Stimulated activated CD4-positive, alpha-beta T cell treated with anti-CD3 and anti-CD28 coated beads, TNF-alpha, amount 100 ng/mL, for 1 hour (primary cell): ENCODE measurements at places on chromosomes 1 and 21.

- DNase-seq: no peak
Observed at GRCh38 chr1:193019442-193020026, 39.6 kb downstream of the UCHL5 start.

GRCh38 chr1:62725255-62725654 is 37.1 kb upstream of the DOCK7 start:
- no peak for DNase-seq

- DNase-seq: no peak
Observed at GRCh38 chr1:54009406-54009805, 8.6 kb downstream of the LDLRAD1 start.

DNA sequence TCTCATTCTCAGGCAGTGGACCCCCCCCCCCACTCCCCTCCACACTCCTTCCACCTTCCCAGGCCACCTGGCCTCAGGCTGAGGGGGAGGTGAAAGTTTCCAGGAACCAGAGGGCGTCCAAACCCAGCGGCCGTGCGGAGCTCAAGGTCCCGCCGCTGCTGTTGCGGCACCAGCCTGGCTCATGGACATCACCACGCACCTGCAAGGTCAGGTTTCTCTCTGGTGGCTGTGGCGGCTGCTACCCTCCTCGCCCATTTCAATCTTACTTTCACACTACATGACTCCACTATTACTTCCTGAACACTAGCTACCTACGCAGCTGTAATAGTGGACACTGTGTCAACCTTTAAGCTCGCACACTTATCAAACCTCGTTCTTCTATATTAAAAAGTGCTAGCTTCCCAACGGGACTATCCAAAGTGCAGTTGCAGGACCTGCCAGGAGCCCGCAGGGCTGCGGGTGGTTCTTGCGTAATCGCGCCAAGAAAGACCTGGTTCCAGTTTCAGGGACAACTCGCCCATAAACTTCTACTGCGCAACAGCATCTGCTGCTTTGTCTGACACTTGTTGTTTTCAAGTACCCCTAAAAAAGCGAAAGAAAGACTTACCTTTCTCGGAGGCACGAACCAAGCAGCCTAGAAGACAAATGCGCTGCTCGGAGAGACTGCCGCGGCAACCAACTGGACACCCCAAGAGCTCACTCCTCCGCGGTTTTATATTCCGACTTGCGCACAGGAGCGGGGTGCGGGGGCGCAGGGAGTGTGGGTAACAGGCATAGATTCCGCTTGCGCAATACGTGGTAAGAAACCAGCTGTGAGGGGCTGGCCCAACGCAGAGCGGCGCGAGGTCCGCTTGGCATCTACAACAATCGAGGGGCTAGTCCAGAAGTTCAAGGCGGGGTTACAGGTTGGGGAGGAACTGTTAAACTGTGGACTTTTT is at the start of gene DIRAS3:
TSS of gene DIRAS3 (minus strand) at position 687 of the 938 bp plus-strand sequence. CDS start 3,330 bp downstream, outside the sequence.
- no peak for DNase-seq

DNA sequence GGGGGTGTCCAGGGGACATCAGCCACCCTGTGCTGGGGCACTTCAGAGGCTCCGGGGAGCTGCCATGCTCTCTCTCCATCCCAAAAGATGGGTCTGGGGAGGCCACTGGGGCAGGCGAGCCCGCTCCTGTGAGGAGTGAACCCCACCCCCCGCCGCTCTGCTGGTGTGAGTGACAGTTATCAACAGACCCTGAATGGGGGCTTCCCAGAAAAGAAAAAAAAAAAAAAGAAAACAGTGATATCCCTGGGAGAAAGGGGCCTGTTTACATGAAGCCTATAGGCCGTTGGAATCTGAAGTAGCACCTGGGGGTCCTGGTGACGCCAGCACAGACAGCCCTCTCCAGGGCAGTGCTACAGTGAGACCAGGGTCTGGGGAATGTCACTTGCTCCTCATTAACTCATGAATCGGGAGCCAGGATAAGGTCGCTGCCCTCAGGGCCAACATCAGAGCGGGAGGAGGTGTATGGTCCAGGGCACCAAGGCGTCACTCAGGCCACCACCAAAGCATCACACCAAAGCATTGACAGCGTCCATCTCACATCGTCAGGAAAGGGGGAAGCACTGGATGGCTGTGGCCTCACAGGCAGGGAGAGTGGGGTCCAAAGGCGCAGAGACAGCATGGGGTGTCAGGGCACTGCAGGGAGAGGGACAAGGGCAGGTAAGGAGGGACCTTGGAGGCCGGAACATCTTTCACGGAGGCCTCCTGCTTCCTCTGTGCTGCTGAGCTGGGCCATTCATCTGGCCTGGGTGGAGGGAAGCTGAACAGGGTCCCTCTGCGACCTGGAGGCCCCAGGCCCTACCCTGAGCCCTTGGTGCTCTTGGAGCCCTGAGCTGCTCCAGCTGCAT is 8.4 kb upstream of the NPHP4 start:
- no peak for DNase-seq

DNA sequence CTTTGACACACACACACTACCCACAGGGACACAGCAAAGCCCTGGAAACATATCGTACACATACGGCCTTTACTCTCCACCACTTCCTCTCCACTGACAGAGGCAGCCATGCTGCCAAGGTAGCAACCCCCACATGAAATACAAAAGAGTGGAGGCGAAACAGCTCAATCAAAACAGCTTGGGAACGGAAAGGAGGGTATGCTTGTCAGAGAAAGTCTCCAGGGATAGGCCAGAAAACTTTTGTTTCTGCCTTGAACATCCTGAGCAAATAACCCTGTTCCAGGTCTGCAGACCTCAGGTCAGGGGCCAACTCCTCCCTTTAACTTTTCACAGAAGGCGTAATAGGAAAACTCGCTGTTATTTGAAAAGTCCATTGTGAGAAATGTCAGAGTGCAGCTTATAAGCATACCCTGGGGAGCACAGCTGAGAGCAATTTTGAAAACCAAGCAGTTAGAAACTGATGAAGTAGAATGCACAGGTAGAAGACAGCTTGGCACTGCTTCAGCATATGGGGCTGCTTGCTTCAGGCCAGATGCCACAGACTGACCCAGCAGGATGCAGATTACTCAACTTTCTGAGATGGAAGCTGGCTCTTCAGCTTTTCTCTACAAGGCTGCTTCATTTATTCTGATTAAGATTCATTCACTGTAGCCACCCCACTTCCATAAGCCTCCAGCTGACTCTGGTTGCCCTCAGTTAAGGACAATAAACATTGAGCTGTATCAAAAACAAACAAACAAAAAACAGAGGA is 18.0 kb downstream of the KIAA0319L start:
- no peak for DNase-seq
